ENCODE measurements at places on chromosomes 7 and 10.
A peak's percentile ranks its signal among the peaks of the same experiment; 100 is the strongest.

DNA sequence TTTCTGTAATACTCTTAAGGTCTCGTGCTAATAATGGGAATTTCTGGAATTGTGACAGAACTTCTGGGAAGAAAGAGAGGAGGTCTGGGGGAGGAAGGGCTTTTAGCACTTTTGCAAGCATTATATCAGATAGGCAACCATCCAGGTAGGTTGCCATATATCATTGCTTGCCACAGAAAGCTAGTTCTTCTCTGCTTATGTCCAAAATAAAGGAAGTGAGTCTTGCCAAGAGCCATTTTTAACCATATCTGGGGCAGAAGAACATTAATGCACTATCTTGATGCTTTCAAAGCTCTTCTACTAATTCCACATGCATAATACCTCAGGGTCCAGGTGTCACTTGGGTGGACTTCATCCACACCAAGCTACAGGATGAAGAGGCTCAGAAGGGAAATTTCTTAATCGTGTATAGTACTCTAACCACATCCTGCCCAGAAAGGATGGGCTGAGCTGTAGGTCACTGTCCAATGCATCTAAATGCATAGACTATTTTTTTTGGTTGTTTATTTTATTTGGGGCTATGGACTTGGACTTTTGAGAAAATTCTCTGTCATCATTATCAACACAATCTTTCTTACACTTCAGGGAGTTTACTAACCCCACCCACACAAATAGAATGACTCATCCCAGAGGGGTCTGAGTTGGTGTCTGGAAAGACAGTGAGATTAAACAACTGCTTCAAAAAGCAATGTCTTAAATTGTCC lies 68.9 kb upstream of the ADO start:
- DNase-seq, result no peak

- DNase-seq, result peak; percentile 93
Measured at GRCh38 chr10:11685787-11686218, 56.4 kb upstream of the ECHDC3 start.

GRCh38 chr10:130254243-130254642 lies 118.1 kb downstream of the GLRX3 start:
- DNase-seq, result no peak

GRCh38 chr7:147639037-147639436 lies 951.5 kb upstream of the C7orf33 start:
- no peak for DNase-seq

DNA sequence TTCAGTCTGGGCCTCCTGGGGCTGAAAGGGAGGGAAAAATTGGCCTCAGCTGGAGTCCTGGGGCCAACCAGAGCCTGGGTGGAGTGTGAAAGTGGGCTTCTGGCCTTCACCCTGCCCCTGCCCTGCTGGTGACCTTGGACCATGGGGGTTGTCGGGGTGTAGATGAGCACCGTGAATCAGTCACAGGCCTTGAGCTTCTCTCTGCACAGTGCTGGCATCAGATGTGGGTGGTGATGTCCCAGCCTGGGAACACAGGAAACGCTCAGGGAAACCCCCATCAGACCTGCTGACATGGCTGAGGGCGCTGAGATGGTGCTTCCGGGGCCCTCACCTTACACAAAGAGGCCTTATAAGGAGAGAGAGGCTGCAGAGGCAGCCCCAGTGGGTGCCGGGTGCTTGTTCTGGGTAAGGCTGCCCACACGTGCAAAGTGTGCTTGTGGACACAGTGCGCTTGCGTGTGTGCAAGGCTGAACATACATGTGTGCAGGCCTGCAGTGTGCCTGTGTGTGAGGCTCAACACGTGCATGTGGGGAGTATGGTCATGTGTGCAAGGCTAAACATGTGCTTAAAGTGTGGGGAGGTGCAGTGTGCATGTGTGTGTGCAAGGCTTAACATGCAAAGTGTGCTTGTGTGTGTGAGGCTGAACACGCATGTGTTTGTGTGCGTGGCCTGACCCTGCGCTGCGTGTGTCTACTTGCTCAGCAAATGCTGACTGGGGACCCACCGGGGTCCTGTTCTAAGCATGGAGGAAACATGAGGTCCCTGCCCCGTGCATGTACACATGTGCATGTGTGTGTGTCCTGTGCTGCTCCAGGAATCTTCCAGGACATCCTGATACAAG lies 6.5 kb downstream of the ARPC1B start:
- DNase-seq, result no peak

DNA sequence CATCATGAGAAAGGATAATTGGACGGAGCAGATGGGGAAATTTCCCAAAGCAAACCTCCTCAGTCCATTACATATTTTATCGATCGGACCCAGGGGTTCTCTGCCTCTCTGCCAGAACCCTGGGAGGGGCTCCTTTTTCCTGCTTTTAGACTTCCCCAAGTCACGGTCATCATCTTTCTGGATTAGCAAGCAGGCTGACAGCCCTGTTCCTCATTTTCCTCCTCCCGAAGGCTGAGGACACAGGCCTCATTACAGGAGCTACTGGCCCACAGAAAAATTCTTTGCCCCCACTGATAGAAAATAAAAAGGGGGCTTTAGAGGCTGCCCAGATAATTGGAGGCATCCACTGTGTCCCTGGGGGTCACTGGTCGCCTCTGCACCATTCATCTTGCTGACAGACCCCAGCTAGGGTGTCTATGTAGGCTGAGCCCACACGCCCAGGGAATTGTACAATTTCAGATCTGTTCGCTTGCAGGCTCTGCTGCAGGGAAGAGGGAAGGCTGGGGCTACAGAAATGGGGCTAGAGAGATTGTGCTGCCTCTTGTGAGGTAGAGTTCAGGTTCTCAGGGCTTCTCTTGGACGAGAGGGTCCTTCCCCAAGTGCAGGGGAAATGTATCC lies 125.7 kb upstream of the SDK1 start:
- no peak for DNase-seq

- DNase-seq, result no peak
Measured at GRCh38 chr7:100400656-100401055, 27.4 kb downstream of the PILRA start.

GRCh38 chr10:133403359-133403758 lies 9.4 kb downstream of the MTG1 start:
- DNase-seq, result no peak

GRCh38 chr10:104061196-104061595 lies 24.5 kb downstream of the COL17A1 start:
- no peak for DNase-seq

DNA sequence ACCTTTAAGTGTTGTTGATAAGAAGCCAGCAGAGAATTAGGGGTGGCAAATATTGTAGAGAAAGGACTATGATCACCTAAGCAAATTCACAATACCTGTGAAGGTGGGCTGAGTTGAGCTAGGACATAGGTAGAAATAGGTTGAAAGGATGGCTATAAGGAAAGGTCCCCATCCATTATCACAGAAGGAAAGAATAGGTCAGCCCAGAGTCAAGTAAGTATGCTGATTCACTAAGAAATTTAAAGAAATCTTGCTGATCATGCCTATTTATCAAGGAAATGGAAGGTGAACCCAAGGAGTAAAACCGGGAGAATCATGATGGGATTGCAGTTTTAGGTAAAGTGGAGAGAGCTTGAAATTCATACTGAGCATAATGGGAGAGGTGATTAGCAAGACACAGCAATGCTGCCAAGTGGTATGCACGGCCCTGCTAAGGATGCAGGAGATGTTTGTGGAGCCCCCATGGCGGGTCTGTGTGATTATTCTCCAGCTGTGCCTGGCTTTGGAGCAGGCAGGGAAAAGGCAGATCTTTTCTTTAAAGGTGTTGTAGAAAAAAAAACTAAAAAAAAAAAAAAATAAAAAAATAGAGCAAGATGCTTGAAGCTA lies 399.4 kb downstream of the PLXDC2 start:
- no peak for DNase-seq

DNA sequence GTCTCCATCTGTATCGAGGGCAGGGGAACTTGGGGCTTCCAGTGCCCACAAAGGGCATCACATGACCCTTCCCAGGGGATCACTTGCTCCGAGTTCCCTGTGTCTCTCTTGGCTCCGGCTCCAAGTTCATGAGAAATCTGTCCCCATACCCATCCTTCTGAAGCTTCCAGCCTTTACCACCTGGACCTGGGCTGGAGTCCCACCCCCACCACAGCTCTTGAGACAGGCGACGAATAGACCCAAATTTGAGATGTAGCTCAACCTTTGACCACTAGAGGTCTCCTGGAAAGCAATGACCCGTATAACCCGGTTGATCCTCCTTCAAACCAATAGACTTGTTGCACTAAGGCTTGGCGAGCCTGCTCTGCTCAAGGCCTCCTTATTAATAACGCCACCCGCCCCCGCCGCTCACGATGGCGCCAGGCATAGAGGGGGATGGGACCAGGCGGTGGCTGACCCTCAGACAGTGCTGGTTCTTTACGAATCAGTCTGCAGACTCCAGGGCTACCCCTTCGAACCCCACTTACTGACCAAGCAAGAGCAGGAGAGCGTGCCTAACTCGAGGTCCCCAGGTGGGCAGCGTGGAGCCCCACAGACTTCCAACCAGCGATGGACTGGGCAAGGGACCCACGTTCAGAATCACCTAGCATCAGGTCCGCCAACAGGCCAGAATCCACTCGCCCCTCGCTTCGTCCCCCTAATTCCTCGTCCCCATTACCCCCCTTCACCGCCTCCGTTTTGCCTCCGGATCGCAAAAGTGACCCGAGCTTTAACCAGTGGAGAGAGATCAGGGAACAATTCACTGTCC lies 4.4 kb upstream of the ARID5B start:
- DNase-seq, result no peak

DNA sequence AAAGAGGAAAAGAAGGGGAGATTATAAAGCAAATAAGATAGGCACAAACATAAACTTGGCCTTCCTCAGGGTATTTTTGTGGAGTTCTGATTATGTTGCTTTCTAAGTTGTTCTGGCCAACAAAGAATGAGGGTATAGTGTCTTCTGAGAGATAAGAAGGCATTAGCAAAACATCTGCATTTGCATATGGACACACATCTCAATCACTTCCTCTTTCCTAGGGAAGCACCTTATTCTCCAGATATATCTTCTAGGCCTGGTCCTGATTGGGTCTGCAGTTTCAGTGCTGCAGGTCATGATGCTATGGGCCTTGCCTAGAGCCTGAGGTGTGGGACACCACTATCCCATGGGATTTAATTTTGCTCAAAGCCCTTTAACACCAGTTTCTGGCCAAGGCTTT lies 308.8 kb upstream of the PHYHIPL start:
- no peak for DNase-seq

DNA sequence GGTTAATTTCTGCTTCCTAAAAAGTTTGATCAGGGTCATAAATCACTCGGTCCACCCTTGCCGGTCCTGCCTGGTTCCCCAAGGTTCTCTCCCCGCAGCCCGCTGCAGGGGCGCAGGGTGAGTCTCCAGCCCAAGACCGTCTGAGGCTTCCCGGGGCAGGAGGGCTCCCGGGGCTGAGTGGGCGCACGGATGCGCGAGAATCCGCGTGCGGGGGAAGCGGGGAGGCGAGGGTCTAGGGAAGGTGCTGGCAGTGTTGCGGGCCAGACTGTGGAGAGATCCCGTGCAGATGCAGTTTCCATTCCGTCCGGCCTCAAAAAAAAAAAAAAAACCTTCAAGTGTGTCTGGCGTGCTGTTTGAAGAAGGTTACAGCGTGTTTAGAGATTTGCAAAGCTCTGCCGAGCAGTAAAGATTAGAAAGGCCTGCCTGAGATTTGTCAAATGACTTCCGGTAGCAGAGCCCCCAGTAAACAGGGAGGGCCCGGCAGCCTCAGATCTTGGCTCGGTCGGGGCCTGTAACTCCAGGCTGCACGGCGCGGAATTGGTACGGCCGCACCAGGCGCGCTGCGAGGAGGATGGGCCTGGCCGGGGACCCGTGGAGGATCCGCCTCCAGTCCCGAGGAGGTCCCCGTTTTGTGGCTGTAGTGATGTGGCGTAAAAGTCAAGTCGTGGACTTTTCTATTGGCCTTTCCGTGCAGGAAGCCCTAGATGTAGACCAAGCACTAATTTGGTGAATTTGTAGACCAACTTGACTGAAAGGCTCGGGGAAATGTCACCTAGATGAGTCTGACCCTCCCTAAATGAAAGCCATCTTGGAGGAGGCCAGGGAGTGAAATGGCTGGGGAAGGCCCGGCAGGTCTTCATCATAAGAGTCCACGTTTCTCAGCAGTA lies 293.2 kb upstream of the NFE2L3 start:
- DNase-seq, result no peak

- DNase-seq, result no peak
Measured at GRCh38 chr7:78444267-78444666, 645.7 kb downstream of the PHTF2 start.

GRCh38 chr10:80600256-80600655 lies 62.6 kb downstream of the SH2D4B start:
- DNase-seq, result no peak

DNA sequence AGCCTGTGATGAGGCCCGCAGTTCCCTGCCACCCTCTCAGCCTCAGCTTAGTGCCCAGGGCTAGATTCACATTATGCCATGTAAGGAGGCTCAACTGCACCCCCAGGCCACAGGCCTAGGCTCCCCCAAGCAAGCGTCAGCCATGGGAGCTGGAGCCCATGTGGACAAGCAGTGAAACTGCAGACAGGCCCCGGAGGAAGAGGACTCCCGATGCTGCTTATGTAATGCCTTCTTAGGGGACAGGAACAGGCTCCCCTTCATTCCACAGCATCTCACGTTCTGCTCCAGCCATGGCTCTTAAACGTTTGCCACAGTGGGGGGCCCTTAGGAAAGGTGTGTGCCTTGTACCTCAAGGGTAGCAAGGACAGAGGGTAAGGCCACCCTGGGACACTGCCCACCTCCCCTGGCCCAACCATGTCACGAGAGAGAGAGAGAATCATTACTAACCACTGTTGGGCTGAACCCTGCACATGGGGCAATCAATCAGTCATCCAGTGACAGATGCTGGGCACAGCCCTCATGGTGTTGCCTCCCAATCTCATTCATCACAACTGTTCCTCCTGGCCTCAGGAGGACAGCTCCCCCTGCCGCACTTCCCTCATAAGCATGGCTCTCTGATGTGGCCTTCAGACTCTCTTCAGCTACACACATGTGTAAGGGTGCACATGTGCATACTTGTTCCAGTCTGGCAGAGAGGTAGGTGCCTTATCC lies 263.0 kb downstream of the GRID1 start:
- no peak for DNase-seq

DNA sequence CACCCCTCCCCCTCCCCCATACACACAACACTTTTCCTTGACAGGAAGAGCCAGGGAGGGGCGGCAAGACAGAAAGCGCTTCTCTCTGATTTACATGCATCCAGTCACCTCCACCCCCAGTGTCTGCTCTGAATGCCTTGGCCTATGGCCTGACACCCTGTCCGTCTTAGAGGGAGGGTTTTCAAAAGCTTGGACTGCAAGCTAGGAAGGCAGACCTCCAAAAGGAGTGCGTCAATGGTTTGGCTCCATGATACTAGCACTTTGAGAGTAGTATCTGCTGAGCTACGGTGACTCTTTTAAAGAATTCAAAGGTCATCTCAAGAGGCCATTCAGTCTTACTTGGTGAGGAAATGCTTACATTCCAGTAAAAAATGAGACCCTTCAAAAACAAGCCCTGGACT lies 20.3 kb upstream of the PAX2 start:
- no peak for DNase-seq

- DNase-seq, result no peak
Measured at GRCh38 chr7:154860621-154861375, 142.1 kb downstream of the PAXIP1 start.

- DNase-seq, result no peak
Measured at GRCh38 chr7:32347244-32347828, 142.8 kb downstream of the LSM5 start.

Measured in kidney glomerular epithelial cell (primary cell).